ENCODE measurements at places on chromosomes 3 and 15.

DNA sequence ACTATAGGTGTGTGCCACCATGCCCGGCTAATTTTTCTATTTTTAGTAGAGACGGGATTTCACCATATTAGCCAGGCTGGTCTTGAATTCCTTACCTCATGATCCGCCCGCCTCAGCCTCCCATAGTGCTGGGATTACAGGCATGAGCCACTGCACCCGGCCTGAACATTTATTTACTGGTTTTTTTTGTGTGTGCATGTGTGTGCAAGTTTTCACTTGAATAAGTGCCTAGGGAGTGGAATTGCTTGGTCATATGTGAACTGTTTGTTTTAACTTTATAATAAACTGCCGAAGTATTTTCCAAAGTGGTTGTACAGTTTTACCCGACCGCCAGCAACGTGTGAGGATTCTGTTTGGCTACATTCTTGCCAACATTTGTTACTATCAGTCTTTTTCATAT is 14.1 kb downstream of the BBS4 start:
- DNase-seq = no peak

- no peak for DNase-seq
Observed at GRCh38 chr3:152260026-152260425, 8.7 kb upstream of the MBNL1 start.

- DNase-seq = no peak
Observed at GRCh38 chr3:174168538-174169254, 690.4 kb upstream of the NAALADL2 start.

GRCh38 chr3:72259755-72260587 is 475.0 kb upstream of the PROK2 start:
- DNase-seq = no peak

- no peak for DNase-seq
Observed at GRCh38 chr15:49860101-49860500, 239.3 kb downstream of the DTWD1 start.

DNA sequence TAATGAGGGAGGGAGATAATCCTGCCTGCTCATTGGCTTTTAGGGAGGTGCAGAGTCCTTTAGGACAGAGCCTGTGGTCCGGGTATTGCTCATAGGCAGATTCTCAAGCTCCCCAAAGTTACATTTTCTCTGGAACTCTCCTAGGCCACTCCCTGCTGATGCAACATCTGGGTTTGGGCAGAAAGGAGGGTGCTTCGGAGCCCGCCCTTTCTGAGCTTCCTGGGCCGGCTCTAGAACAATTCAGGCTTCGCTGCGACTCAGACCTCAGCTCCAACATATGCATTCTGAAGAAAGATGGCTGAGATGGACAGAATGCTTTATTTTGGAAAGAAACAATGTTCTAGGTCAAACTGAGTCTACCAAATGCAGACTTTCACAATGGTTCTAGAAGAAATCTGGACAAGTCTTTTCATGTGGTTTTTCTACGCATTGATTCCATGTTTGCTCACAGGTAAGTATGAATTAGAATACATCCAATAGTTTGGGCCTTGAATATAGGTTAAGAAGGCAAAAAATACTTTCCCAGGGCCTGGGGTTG is at the start of gene IL20RB:
TSS of gene IL20RB (plus strand) at position 233 of the 538 bp plus-strand sequence. CDS start at position 364, 131 bp downstream.
- DNase-seq = no peak

DNA sequence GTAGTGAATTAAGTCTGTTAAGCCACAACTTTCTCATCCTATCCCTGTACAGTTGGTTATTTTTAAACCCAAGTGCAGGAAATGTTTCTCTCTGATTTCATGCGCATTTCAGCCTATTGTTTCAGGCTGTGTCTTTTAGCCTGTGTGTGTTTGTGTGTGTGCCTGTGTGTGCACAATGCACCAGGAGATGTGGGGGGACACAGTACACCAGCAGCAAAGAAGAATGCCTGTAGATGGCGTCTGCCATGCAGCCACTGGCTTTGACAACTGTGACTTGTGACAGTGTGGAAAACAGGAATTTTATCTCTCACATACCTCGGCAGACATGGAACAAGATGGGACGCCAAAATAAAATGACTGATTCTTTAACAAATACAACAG is 43.6 kb upstream of the PLXNA1 start:
- peak; percentile 48 for DNase-seq

- DNase-seq = no peak
Observed at GRCh38 chr15:39296955-39297354, 283.9 kb upstream of the THBS1 start.

DNA sequence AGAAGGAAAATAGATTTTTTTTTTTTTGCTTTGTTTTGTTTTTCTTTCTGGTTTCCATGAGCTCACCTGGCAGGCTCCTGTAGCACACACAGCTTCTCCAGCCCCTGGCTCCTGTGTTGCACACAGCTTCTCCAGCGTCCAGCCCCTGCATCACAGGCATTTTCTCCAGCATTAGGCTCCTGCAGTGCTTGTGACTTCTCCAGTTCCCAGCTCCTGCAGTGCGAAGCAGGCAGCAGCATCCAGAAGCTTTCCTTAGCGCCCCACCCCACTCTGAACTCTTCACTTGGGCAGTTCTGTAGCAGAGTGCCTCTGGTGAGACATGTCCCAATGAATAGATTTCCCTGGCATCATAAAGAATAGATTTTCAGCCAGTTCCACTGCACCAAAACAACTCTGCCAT is 5.5 kb upstream of the CCDC39 start:
- DNase-seq = no peak

- no peak for DNase-seq
Observed at GRCh38 chr3:117133066-117133465, 423.5 kb downstream of the TUSC7 start.

All from SK-N-SH (cell line).